ENCODE measurements at places on chromosomes 2 and 18.
A peak's percentile ranks its signal among the peaks of the same experiment; 100 is the strongest.

GRCh38 chr18:3248062-3248657, 559 bp downstream of the MYL12A start:
- DNase-seq = no peak

DNA sequence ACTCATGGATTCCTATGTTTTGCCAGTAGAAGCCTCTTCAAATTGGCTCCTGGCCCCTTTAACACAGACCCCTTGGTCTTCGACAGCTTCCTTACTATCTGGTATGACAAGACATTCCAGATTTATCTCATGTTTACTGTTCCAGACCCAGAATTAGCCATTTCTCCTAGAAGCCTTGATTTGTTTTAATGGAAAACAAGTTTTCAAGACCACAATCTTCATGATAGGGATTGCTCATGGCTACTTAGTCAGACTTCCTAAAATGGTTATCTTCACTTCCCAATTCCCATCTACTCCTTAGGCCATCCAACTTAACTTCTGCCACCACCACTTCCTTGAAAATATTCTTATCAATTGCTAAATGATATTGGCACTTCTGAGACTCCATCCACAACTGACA, 63.2 kb downstream of the TTC32 start:
- no peak for DNase-seq

GRCh38 chr2:204586444-204587180, 41.3 kb downstream of the PARD3B start:
- no peak for DNase-seq

- DNase-seq = no peak
Measured at GRCh38 chr18:3885209-3885792, 435.3 kb downstream of the TGIF1 start.

DNA sequence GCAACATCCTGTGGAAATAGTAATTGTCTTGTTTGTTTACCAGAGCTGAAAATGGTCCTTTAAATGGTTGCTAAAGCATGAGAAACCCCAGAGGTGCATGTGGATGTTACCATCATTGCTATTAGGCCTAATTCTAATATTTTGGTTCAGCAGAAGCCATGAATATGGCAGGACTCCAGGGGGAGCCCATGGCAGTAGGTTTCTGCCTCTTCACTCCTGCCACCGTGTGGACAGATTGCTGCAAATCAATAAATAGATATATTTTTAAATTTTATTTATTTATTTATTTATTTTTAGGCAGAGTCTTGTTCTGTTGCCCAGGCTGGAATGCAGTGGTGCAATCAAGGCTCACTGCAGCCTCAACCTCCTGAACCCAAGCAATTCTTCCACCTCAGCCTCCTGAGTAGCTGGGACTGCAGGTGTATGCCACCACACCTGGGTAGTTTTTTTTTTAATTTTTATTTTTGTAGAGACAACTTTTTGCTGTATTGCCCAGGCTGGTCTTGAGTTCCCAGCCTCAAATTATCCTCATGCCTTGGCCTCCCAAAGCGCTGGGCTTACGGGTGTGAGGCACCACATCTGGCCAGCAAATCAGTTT, 54.9 kb upstream of the CAPN13 start:
- DNase-seq = no peak

GRCh38 chr2:68272246-68272994, 20.1 kb upstream of the PPP3R1 start:
- no peak for DNase-seq

- no peak for DNase-seq
Measured at GRCh38 chr2:220660277-220661145, 911.6 kb downstream of the EPHA4 start.

DNA sequence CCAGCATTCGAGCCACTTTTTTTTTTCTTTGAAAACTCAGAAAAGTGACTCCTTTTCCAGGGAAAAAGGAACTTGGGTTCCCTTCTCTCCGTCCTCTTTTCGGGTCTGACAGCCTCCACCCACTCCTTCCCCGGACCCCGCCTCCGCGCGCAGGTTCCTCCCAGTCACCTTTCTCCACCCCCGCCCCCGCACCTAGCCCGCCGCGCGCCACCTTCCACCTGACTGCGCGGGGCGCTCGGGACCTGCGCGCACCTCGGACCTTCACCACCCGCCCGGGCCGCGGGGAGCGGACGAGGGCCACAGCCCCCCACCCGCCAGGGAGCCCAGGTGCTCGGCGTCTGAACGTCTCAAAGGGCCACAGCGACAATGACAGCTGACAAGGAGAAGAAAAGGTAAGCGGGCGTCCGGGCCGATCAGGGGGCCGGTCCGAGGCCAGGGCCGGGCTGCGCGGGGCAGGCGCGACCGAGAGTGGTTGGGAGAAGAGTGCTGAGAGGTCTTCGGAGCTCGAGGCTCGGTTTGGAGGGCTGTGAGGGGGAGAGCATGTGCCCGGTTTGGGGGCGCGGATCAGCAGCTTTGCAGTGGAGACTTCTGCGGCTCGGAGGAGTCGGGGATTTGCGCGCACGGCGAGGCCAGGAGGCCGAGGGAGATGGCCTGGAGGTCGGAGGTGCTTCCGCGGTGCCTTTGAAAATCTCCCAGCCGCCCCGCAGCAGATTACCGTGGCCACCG, 502 bp downstream of the EPAS1 start:
- DNase-seq = peak; percentile 63

DNA sequence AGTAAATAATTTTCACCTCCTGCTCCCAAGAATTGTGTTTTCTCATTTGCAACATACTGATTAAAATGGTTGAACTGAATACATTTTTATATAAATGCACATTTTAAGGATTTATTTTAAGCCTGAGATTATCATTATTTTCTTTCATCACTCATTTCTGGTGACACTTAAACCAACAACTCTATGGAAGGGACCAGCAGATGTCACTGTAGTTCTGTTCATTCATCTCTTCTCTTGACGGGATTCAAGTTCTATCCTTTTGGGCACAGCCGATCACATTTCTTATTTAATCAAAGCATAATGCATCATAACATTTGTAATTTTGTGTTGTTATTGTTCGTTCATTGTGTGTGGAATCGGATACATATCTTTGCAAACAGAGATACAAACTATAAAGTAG, 417.9 kb downstream of the HRH4 start:
- DNase-seq = no peak

- DNase-seq = no peak
Measured at GRCh38 chr2:226515344-226516055, 284.1 kb downstream of the IRS1 start.

DNA sequence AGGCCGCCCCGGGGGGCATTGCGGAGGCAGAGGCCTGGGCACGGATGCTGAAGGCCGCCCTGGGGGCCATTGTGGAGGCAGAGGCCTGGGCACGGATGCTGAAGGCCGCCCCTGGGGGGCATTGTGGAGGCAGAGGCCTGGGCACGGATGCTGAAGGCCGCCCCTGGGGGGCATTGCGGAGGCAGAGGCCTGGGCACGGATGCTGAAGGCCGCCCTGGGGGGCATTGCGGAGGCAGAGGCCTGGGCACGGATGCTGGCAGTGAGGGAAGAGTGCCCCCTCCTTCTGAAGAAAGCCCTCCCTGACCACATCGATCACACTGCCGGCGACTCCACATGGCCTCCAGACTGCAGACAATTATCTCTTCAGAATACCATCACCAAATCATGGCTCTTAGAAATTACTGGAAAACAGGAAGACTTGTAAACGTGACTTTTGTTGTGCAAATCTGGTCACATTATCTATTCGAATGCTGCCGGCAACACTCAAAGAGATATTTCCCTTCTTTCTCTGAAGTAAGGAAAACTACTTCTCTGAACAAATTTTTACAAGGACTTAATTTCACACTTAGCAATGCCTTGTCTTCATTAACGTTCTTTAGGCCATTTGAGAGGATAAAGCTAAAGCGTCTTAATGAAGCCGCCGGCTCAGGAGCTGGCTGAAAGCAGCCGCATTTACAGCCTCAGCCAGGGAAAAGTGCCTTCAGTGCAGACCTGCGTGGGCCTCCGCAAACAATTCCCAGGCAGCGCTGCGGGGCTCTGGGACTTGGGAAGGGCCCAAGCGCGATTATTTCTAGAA, 18.1 kb upstream of the SNTG2 start:
- DNase-seq = no peak

GRCh38 chr2:111706481-111707001, 177.5 kb downstream of the ANAPC1 start:
- DNase-seq = no peak

- no peak for DNase-seq
Measured at GRCh38 chr2:225600444-225600843, 200.9 kb downstream of the NYAP2 start.

GRCh38 chr2:134399096-134399495, 145.2 kb downstream of the MGAT5 start:
- DNase-seq = no peak

GRCh38 chr2:153657651-153658050, 179.1 kb upstream of the RPRM start:
- no peak for DNase-seq

GRCh38 chr2:19059076-19059475, 299.3 kb downstream of the OSR1 start:
- DNase-seq = no peak

GRCh38 chr18:31680831-31681568, 3.4 kb downstream of the B4GALT6 start:
- no peak for DNase-seq

DNA sequence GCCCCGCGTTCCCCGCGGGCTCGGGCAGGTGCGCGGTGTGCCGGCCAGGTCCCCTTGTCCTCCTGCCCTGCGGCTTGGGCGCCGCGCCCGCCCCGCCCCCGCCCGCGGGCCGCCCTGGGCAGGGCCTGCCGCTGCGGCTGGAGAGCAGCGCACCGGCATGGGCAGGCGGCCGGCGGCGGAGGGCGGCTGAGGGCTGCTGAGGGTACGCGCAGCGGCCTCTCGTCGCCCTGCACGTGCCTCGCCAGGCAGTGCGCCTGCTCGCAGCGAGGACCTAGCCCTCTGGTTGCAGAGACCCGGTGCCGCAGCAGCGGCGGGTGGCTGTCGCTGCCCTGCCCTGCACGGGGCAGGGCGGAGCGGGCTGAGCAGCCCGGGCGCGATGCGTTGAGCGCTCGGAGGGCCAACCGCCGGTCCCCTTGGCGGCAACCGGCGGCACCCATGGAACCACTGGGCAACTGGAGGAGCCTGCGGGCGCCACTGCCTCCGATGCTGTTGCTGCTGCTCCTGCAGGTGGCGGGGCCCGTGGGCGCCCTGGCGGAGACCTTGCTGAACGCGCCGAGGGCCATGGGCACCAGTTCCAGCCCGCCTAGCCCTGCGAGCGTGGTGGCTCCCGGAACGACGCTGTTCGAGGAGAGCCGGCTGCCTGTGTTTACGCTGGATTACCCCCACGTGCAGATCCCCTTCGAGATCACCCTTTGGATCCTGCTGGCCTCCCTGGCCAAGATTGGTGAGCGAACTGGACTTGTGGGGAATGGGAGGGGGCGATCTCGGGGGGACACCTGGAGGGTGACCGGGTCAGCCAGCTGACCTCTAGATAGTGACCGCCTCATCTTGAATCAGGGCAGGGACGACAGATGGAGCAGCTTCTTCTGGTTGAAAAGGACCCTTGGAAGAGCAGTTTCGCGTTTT, at the start of gene SLC9A2:
SLC9A2 (plus strand) TSS at position 140 of the 906 bp plus-strand sequence; CDS start at position 436, 296 bp downstream.
- DNase-seq = no peak

DNA sequence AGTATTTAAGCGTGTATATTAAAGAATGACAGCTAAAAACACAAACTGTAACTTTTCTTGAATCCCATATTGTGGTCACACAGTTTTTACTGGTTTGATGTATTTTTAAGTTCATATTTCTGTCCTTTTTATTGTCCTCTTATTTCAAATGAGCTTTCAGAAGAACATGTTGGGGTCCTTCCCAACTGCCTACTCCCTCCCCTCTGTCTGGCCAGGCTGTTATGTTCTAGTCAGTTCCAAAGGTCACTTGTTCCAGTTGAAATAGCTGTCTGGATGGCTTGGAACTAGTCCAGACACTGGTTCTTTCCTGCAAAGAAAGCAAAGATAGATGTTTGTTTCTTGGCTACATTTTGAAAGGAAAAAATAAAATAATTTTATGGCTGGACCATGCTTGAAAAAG, 306.9 kb downstream of the GULP1 start:
- DNase-seq = no peak

DNA sequence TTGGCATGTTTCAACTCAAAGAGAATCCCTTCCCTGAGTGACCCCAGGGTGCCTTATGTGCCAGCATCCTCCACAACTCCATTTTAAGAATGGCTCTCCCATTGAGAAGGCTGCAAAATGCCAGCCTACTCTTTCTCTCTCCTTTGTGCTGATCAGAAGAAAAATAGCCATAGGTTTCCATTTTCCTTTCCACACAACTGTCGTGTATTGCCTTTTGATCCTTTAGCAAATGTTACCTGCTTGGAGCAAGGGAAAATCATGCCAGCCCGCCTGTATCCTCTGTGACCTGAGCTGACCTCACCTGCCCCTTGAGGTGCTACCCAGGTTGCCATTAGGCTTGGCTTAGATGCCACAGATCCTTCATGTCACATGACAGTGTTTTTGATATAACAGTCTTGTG, 38.8 kb downstream of the DPYSL5 start:
- DNase-seq = no peak

- DNase-seq = no peak
Measured at GRCh38 chr2:42954227-42954962, 162.0 kb upstream of the HAAO start.

DNA sequence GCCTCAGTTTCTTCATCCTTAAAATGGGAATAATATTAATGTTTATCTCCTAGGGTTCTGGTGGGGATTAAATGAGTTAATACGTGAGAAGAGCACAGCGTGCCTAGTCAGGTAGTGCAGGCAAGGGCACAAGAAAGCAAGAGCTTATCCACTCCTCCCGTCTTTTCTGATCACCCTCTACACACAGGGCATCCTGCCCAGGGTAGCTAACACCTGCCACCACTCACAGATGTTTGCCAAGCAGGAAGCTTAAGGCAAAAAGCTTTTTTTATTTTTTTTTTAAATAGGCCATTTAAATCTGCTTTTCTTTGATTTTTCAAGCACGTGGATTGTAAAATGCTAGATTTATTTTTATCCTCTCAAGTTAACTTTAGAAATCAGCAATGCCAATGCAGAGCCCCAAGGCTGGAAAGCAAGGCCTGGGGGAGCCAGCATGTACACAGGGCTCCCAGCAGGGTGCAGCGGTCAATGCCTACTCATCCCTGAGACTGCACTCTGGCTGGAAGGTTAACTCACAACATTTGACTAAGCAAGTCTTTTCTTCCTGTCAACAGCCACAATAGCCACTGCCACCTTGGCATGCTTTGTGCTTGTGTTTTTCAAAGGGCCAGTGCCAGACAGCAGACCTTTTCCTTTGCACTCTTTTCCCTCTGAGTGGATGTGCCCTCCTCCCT, 86.5 kb upstream of the ACAA2 start:
- DNase-seq = no peak

DNA sequence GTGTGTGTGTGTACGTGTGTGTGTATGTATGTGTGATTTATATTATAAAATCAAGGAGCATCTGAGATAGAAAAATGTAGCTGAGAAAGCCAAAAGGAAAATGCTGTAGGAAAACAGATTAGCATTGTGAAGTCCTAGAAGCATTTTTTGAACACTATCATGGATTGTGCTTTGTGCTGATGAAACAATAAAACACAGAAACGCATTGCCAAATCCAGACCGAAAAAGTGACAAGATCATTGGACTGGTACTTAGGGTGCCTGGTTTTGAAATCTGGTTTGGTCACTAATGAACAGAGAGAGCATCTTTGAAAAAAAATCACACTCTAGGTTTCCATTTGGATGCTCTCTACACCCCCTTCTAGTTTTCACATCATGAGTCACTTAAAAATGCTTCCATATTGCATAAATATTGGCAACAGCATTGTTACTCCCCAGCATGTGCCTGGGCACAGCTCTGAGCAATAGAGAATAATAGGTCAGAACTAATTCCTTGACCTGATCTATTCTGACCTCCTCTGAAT, 214.6 kb upstream of the LRRTM1 start:
- no peak for DNase-seq
